ENCODE measurements at places on chromosomes 4 and X.

DNA sequence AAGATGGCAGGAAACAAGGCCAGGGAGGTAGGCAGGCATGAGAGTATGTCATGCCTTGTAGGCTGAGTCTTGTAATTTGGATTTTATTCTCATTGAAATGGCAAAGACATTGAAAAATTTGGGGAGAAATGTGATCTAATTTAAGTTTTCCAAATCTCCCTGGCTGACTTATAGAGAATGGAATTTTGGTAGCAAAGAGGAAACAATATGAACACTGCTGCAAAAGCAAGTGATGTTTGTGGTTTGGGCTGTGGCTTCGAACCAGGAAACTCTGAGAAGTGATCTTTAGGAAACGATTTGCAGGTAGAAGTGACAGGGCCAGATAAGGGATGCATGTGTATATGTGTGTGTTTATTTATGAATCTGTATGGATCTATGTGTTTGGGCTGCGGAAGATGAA, 35.6 kb downstream of the ARSJ start:
- DNase-seq: no peak

DNA sequence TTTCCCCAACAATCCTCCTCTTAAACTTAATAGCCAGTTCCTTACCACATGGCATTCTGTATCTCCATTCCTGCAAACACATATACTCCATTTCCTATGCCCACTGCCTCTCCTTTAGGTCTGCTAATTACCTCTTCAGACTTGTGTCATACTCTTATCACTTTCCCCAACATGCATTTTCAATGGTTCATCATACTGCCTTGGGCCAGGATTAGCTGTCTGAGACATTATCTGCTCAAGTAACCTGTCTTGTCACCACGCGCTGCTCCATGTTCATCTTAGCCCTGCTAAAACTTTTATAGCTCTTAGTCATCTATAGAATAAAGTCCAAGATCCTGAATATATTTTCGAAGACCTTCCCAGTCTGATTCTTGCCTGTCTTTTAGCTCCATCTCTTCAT, 224.1 kb upstream of the GK2 start:
- DNase-seq: no peak

- DNase-seq: no peak
These were observed 1038.3 kb upstream of the SLIT2 start for GRCh38 chr4:19213388-19213787.

GRCh38 chr4:37998226-37998625, 38.0 kb downstream of the PTTG2 start:
- DNase-seq: no peak

DNA sequence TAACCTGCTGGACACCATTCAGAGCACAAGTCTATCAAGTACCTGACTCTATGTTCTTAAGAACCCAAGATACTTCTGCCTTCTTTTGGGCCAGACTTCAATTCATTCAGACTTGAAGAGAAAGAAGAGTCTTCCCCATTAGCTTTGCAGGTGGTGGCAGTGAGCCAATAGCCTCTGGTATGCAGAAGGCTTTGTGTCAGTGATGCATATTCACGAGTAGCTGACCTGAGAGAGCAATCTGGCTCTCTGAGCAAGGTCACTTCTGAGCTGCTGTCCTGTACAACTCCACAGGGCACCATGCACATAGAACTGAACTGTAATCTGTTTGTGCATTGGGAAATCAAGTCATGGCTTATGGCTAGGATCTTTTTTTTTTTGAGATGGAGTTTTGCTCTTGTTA, 39.9 kb upstream of the SPINK2 start:
- no peak for DNase-seq

GRCh38 chrX:53715346-53715924, 28.9 kb upstream of the HUWE1 start:
- no peak for DNase-seq

DNA sequence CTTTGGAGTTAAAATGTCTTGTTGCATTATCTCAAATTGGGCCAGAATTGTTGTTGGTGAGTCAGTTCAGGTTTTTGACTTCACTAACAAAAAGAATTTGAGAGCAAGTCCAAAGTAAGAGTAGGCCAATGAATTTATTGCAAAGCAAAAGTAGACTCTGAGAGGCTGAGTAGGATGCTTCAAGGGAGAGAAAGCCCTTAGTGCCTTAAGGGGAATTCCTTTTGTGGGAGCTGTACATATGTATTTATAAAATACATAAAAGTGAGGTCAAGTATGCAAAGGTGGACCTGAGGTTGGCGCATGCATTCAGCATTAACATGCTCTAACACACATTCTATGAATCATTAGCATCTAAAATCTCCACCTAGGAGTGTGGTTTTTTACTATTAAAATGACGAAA, 565.4 kb downstream of the GRXCR1 start:
- DNase-seq: no peak

- DNase-seq: no peak
These were observed 27.4 kb upstream of the TMPRSS11B start for GRCh38 chr4:68272860-68273259.

DNA sequence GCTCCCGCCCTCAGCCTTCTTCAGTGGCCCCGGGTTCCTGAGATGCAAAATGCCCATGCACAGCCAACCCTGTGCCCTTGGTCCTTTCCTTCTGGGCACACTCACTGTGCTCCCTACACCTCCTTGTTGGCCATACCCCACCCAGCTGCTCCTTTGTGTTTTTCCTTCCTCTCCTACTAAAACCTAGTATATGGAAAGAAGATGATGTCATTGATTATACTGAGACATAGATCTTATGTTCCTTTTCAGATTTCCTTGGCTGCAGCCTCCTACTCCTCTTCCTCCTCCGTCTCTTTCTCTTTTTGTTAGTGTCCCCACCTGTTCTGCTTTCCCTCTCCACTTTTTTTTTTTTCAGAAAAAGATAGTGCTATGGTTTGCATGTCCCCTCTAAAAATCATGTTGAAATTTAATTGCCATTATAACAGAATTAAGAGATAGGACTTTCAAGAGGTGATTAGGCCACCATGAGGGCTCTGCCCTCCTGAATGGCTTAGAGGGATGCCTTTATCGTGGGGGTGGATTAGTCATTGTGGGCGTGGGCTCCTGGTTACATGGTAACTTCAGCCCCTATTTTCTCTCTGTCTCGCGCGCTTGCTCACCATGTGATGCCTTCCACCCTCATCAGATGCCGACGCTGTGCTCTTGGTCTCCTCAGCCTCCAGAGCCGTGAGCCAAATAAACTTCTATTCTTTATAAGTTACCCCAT, 254.9 kb upstream of the GATB start:
- DNase-seq: no peak

DNA sequence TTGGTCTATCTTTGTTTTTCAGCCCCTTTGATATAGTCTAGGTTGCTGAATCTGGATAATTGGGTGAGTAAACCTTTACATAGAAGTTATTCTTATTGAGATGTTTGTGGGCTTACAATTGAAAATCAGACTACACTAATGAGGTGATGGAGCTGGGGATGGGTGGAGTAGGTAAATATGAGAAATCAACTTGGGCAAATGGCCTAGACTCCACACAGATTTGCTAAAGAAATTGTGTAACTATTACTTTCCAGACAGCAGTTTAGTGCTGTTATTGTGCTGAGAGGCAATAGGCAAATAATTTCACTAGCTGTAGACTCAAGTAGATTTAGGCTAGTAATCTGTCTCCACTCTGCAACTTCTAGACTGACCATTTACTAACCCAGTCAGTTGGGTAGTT, 8.2 kb downstream of the DIAPH2 start:
- DNase-seq: no peak
